ENCODE measurements at places on chromosomes 1 and 21.
A peak's percentile ranks its signal among the peaks of the same experiment; 100 is the strongest.

DNA sequence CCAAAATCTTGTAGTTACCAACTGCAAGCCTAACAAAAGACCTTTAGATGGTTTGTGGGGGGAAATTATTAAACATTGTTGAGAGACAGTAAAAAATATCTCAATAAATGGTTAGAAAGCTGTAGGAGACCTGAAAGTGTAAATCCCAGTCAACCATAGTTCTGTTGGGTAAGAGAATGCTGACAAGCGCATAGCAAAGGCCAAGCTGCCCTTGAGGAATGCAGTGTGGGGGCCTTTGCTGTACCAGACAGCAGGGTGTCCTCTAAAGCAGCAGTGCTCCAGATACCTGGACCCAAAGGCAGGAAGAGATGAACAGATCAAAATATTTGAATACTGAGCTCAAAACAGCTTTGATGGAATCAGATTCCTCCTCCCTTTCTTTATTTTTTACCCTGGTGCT is 54.6 kb downstream of the OBSCN start:
- no peaks in the 10 kb centered on the region for H3K4me1 ChIP-seq
- H3K36me3 ChIP-seq = peaks cover 6% of the 10 kb centered on the region
- no peak for DNase-seq
- H3K4me3 ChIP-seq = no peak overlapping the region

DNA sequence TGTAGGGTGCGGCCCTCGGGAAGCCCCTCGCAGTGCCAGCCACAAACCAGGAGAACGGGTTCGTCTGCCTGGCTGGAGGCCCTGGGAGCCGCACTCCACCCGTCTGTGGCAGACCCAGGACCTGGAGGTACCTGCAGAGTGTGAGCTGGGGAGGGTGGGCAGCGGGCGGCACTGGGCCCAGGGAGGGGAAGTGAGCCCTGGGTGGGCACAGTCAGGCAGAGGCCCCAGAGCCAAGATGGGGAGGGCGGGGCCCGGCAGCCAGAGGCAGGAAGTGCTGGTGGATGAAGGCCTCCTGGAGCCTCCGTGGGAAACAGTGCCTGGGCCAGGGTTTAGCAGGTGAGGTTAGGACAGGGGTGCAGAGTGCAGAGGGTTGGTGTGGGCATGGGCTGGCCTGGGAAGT is 4.0 kb upstream of the PEX10 start:
- H3K4me3 ChIP-seq = no peak overlapping the region
- H3K27me3 ChIP-seq = no peaks in the 10 kb centered on the region
- H3K36me3 ChIP-seq = no peaks in the 10 kb centered on the region

DNA sequence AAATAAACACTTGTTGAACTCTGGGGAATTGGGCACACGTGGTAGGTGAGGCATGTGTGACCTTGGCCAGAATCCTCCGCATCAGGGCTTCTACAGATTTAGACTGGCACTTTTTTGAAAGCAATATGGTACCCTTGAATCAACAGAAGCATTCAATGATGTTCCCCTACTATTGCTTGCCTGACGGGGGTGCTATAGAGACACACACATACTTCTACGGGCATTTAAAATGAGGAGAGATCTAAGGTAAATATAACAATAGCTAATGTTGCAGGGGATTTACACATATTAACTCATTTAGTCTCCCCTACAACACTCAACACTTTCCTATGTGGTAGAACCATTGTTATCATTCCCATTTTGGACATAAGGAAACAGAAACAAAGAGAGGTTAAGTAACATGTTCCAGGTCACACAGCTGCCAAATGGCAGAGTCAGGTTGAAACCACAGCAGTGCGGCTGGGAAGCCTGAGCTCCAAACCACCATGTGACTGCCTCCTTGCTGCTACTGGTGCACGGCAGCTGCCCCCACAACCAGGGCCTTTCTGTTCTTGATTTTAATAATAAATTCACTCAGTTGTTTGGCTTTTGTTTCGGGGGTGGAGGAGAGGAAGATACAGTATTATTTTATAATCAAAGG is 147.4 kb downstream of the ZNF281 start:
- no peak overlapping the region for H3K27ac ChIP-seq
- no peaks in the 10 kb centered on the region for H3K27me3 ChIP-seq
- no peak overlapping the region for H3K4me3 ChIP-seq
- no peaks in the 10 kb centered on the region for H3K4me1 ChIP-seq

DNA sequence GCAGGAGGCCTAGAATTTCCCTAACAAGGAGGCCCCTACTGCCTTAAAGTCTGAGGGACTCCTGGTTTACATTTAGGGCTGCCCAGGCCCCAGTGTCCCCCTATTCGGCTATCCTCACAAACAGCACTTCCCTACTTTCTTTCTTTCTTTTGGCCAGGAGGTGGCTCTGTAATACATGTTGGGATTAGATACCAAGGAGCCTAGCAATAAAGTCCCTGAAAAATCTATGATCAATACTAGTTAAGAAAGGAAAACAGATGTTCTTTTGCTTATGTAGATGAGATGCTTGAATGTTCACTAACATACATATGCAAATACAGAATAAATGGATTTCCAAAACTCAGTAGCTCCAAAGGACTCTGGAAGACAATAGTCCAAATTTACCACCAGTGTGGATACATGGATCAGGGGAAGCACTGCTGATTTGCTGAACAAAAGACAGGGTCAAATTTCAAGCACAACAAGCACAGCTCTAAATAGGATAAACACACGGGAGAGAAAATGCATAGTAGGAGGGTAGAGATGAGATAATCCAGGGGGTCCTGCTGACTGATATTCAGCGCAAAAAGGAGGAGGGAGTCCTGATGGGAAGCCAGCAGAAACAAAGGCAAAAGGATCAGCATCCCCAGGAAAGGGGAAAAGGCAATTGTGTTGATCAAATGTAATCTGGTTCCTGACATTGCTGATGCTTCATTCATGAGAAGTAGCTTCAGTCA is 240.0 kb downstream of the NUF2 start:
- peak; percentile 51 for DNase-seq
- peaks cover 7% of the 10 kb centered on the region for H3K4me1 ChIP-seq
